ENCODE measurements at places on chromosomes 11 and 22.

GRCh38 chr11:73463359-73463758, 87.2 kb downstream of the RELT start:
- no peak for DNase-seq

DNA sequence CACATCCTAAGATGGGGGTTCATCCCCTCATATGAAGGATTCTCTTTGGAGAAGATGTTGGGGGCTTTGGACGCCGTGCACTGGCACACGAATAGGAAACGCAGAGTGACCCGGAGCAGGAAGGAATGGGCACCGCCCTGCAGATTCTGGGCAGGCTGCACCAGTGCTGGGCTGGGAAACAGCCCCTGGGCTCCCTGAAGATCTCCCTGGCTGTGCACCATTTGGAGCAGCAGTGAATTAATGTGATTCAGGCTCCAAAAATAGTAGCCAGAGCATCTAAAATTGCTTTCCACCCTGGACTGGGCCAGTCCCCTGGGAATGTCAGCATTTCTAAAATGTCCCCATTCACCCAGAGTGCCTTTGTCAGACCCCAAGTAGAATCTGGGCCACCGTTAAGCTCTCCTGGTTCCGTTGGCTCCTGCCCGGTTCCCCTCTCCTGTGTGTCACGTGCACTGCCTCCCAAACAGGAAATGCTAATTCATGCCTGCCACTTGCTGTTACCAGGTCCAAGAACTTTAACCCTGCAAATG, 18.6 kb downstream of the IRAG1 start:
- no peak for DNase-seq

- no peak for DNase-seq
These were observed 10.0 kb downstream of the MAPK8IP2 start for GRCh38 chr22:50610581-50610980.

GRCh38 chr11:120613264-120614226, 102.0 kb downstream of the GRIK4 start:
- no peak for DNase-seq

DNA sequence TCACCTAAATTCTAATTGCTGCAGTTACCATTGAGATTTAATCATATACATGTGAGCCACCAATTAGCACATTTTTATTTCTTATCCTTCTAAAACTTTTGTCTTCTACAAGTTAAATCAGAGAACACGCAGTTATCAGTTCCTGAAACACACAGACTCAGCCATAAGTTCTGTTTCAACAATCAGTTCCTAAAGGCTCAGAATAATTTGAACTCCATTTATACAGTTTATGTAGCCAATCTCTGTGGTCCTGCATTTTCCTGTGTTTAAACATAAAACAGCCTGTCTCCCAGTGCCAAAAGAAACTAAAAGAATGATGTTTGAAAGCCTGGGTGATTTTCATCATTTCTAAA, 2.9 kb downstream of the PLAAT3 start:
- DNase-seq, result no peak

DNA sequence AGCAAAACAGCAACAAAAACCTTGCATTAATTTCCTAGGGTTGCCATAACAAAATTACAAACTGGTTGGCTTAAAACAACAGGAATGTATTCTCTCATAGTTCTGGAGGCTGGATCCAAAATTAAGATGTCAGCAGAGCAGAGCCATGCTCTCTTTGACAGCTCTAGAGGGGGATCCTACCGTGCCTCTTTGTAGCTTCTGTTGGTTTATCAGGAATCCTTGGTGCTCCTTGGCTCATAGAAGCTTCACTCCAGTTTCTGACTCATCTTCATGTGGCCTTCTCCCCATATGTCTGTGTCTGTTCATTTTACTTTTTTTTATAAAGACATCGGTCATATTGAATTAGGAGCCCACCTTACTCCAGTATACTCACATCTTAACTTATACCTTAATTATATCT, 90.5 kb upstream of the POU2AF2 start:
- no peak for DNase-seq

DNA sequence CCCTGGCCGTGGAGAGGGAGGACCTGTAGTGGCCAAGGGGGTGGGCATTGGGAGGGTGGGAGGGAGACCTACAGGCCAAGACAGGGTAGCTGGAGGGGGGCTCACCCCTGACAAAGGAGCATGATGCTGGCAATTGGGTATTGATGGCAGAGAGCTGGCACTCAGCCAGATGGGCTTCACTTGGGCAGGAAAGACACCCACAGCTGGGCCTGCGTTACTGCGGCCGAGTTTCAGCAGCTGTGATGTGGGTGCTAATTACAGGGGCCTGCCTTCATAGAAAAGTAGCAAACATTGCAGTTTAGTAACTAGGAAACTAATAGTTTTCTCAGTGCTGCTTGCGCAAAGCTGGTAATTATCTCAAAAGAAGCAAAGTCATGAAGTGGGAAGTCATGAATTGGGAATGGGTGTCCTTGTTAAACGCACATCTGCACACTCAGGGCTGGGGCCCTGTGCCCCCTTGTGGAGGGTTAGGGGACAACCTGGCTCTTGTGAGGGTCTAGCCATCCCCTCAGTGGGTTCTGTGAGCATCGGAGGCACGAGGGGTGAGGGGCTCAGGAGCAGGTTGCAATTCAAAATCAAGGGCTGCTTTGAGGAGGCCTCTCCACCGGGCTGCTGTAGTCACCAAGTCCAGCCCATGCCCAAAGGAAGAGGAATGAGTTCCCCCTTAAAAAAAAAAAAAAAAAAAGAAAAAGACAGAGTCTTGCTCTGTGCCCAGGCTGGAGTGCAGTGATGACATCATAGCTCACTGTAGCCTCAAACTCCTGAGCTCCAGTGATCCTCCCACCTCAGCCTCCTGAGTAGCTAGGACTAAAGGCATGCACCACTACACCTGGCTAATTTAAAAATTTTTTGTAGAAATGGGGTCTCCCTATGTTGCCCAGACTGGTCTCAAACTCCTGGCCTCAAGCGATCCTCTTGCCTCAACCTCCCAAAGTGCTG, 24.4 kb upstream of the TXNRD2 start:
- no peak for DNase-seq

DNA sequence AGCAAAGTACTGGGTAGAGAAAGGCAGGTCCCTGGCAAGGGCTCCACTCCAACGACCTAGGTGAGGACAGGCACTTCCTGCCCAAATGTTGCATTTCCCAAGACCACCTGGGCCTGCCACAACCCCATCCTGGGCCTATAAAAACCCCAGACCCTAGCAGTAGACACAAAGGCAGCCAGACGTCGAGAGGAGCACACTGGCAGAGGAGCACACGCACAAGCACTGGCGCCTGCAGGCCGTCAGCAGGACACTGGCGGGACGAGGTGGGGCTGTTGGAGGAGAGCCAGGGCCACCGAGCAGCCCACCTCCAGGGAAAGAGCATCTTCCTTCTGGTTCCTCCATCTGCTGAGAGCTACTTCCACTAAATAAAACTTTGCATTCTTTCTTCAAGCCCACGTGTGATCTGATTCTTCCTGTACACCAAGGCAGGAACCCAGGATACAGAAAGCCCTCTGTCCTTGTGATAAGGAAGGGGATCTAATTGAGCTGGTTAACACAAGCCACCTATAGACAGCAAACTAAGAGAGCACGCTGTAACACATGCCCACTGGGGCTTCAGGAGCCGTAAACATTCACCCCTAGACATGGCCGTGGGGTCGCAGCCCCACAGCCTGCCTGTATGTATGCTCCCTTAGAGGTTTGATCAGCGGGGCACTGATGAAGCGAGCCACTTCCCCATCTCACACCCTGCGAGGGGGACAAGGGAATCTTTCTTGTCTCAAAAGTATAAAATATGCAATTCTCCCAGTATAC, 89.7 kb upstream of the MTMR2 start:
- no peak for DNase-seq

- no peak for DNase-seq
These were observed 5.8 kb downstream of the JOSD1 start for GRCh38 chr22:38694940-38695339.

GRCh38 chr11:12331239-12331874, 46.0 kb upstream of the PARVA start:
- peak; percentile 59 for DNase-seq

DNA sequence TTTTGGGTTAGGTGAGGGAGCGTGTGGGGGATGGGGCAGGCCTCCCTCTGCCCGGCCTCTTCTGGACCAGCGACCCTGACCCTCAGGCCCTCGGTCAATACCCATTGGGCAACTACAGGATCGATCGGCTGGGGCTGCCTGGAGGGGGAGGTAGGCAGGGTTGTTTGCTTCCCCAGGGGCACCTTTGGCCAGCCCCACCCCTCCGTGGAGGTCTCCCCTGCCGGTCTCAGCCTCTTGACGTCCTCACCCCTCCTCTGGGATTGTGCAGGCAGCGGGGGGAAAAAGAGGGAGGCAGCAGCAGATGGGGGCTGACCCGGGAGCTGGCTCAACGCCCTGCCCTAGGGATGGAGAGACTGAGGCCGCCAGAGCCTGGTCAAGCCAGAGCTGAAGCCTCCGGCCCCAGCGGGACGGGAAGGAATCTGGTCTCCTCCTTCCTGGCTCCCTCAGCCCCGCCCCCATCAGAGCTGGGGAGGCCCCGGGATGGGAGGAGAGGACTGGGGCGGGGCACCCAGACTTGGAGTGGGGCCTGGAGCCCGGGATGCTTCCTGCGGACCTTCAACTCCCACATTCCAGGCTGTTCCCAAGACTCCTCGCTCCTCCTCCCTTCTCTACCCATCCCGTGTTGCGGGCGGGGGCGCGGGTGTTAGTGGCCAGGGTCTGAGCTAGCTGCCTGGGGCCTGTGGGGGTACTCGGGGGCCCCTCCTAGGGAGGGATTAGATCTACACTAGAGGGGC, 14.4 kb upstream of the CDC42EP1 start:
- no peak for DNase-seq

- no peak for DNase-seq
These were observed 236.7 kb downstream of the TTC28 start for GRCh38 chr22:28442711-28443525.

- no peak for DNase-seq
These were observed at the start of gene FERMT3 for GRCh38 chr11:64206457-64207255. TSS of gene FERMT3 (plus strand) at chr11:64206721. CDS start at chr11:64207365, 644 bp downstream.

GRCh38 chr11:70303070-70303469, 32.6 kb downstream of the PPFIA1 start:
- no peak for DNase-seq

DNA sequence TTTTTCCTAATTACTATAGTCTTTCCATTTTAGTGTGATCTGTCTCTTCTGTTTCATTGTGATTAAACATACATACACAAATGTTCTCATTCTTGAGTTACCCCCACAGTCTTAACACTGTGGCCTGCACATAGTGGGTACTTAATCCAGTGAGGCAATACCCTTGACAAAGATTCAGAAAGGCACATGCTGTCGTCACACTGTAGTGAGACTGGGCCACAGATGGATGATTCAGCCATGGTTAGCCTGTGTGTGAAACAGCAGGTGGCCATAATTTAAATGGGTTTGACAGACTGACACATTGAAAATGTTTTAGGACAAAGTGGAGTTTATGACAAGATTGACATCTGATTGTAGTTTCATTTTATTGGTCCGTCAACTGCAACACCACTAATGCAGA, 313.1 kb downstream of the C11orf87 start:
- no peak for DNase-seq

- DNase-seq, result no peak
These were observed 1252.7 kb downstream of the BRD1 start for GRCh38 chr22:48574776-48575617.

DNA sequence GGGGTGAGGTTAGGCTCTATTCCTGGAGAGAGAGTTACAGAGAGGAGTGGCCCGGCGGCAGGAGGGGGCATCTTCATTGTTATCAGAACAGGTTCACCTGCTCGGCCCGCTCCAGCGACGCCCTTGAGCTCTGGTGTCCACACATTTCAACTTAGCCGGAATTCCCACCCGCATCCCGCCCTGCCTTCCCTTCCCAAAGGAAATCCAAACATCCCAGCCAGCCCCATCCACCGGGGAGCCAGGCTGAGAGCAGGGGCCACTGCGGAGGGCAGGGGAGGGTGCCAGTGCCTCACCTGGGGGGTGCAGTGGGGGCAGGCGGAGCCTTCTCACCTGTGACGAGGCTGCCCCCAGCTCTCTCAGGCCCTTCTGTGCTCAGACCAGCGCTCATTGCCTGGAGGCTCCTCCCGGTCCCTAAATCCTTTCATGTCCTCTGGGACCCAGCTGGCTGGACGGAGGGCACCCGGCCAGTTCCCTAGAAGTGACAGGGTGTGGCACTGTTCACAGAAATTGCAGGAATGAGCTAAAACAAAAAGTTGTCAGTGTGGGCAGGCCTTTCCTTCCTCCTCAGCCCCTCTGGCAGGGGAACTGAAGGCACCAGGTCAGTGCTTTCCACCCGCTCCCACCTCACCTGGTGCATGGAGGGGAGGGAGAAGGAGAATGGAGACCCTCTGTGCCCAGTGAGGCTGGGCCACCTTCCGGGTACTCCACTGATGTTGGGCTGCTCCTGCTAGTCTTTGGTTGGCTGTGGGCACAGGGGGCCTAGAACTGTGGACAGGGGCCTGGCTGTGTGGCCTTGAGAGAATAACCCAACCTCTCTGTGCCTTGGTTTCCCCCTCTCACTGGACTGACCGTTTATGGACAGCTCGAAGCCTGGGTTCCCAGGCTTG, 2.2 kb upstream of the MRGPRG start:
- DNase-seq, result no peak

- DNase-seq, result no peak
These were observed 12.3 kb downstream of the FADS2 start for GRCh38 chr11:61840371-61840770.
